ENCODE measurements at places on chromosomes 13 and 19.

DNA sequence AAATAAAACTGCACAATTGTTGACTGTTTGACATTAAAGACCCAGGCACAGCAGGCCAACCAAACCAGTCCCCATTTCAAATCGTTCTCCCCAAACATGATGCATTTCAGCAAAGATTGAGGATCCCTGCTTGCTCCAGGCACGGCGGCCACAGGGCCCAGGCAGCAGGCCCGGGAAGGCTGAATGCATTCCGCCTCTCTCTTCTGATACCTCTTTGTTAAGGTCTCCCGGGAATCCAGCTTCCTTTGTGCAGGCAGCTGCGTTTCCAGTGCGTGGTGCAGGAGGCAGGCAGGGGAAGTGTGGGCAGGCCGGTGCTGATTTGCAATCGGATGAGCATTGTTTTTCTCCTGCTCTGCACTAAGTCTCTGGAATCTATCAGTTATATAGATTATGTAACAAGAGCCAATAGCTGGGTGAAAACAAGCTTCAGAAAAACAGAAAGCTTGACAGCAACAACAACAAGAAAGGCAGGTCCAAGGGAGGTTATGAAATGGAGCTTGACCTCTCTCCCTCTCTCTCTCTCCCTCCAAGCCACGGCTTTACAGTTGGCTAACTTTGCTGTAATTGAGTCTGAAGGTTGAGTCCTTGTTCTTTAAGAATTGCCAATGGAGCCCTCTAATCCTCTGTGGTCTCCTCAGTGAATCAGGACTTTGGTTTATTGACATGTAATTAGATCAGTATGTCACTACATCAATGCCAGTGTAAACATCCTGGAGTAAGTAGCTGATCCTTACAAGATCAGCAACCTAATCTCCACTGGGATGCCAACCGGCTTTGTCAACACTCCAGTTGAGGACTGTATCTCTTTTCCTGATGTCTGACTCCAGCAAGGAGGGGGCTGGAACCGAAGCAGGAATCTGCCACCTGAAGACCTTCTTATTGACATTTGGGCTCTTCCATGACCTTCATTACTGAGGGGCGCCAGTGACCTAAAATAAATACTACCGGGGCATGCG lies 338.0 kb downstream of the TEX29 start:
- no peak for DNase-seq

GRCh38 chr19:35868172-35868822 lies at the start of gene APLP1:
APLP1 (plus strand) TSS chr19:35868574; CDS start chr19:35868637, 63 bp downstream.
- no peak for DNase-seq

- DNase-seq = no peak
Observed at GRCh38 chr19:5338656-5339197, 1.9 kb downstream of the PTPRS start.

- DNase-seq = no peak
Observed at GRCh38 chr13:64164435-64164834, 2748.8 kb upstream of the PCDH20 start.

DNA sequence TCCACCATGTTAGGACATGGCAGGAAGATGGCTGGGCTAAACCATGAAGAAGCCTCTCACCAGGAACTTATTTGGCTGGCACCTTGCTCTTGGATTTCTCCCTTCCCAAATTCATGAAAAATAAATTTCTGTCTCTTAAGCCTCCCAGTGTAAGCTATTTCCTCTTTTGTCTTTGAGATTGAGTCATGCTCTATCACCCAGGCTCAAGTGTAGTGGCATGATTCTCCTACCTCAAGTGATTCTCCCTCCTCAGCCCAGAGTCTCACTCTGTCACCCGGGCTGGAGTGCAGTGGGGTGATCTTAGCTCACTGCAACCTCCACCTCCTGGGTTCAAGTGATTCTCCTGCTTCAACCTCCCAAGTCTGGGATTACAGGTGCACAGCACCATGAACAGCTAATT lies 12.6 kb downstream of the ZNF888 start:
- no peak for DNase-seq

DNA sequence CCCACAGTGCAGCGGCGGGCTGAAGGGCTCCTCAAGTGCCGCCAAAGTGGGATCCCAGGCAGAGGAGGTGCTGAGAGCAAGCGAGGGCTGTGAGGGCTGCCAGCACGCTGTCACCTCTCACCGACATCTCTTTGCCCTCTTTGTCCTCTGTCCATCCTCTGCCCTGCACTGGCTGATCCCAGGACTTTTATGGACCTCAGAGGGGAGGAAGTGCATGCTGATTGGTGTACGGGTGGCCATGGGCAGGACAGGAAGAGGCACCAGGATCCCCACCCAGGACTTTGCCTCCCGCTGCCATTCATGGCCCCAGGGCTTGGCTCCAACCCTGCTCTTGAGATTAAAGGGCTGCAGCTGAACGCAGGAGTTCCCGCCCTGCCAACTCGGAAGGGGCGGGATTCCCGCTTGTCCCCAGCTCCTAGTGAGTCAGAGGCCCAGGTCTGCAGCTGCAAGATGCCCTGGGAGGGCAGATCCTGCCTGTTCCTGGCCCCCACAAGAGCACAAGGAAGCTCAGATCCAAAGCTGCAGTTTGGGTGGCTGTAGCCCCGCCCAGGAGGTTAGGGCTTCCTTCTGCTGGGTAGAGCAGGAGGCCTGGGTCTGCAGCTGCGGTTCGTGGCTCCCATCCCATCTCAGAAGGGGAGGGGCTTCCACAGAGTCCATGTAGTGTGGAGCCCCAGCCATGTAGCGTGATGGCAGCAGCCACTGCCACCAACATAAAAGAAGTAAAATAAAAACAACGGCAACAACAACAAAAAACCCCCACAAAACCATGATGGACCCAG lies 1716.7 kb downstream of the SLITRK1 start:
- no peak for DNase-seq

DNA sequence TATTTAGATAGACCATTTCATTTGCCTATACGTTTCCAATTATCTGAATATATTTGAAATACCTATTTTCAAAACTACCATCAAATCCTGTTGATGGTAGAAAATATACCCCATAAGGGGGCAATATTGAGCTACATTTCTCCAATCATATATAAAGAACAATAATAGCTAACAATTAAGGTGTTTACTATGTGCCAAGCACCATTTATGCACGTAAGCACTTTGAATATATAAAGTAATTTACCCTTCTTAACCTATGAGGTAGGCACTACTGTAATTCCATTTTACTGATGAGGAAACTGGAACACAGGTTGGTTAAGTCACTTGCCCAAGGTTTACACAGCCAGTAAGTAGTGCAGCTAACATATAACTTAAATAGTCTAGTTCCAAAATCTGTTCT lies 79.2 kb downstream of the UBL3 start:
- no peak for DNase-seq

GRCh38 chr13:28488376-28489005 lies 6.4 kb downstream of the FLT1 start:
- no peak for DNase-seq

DNA sequence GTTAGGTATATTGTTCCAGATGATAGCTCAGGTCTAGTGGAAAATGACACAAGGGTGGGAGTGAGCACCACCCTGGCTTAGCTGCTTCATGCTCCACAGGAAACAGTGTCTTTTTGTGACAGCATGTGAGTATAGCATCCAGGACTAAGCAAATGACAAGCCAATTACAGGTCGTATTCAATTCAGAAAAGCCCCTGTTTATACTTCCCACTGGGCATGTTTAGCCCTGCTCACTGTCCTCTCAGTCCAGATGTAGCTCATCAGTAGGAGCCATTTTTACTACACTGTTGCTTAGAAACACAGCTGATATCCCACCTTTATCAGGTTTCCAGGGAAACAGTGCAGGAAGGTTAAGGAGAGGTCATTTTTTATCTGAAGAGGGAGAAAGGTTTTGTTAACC lies 8.0 kb downstream of the ABHD13 start:
- no peak for DNase-seq

DNA sequence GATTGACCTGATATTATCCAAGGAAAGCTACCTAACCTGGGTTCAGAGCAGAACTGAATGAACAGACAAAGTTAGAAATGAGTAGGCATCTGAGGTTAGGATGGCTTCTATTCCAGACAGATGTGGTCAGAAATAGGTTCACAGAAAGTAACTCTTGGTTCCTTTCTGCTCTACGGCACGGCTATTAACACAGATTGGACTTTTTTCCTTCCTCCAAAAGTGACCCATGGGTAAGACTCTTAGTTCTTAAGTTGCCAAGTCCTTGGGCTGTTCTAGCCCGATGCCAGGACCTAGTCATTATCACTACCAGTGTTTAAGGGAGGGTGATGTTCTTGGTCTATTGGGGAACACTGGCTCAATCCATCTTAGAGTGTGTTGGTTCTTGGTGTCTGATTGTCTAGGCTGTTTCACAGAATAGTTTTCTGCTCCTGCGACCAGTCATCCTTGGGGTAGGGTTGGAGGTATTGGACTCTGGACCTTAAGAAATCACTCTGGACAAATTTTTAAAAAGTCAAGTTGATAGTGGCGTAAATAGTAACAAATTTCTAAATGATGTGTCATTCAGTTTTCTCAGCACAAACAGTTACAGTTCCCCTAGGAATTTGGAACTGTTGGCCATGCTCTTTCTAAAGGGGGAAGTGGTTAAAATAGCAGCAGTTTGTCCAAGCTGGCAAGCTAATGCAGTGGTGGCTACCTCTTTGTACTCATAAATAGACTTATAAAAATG lies 60.1 kb upstream of the MYCBP2 start:
- DNase-seq = no peak

- no peak for DNase-seq
Observed at GRCh38 chr19:20165971-20166592, 932 bp upstream of the ZNF486 start.

DNA sequence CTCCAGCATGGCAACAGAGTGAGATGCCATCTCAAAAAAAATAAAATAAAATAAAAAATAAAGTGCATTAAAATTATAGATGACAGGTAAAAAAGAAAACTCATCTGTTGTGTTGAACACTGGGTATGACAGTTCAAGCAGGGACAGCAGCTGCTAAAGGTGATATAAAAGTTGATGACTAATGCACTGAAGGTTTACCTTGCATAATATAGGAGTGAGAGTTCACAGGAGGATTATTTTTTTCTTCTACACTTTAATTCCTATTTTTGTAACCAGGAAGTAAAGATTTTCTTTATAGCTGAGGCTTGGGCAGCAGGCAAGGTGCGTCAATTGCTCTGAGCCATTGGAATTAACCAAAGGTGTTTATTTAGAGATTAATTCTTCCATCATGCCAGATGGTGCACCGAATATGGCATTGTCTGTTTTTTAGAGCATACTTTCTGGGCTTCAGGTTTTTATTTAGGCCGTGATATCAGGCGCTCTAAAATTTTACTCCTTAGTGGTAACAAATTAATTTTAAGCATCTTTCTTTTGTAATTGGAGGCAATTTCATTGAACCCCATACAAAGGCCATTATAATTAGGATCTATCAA lies 337.0 kb upstream of the SLC10A2 start:
- DNase-seq = no peak

DNA sequence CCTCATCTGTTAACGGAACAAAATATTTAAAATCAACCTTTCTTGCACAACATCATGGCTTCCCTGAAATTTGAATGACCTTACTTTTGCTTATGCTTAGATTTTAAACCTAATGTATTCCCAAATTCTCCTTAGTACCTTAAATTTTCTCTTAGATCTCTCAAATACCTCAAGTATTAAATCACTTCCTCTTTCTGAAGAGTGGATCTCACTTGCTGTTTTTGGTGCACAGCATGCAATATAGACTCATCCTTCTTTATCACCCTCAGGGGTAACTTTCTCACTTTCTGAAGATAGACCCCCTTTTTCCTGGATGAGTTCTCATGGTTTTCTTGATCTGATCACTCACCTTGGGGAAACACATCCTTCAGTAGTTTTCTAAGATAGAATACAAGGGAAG lies 871.7 kb downstream of the DACH1 start:
- DNase-seq = no peak

DNA sequence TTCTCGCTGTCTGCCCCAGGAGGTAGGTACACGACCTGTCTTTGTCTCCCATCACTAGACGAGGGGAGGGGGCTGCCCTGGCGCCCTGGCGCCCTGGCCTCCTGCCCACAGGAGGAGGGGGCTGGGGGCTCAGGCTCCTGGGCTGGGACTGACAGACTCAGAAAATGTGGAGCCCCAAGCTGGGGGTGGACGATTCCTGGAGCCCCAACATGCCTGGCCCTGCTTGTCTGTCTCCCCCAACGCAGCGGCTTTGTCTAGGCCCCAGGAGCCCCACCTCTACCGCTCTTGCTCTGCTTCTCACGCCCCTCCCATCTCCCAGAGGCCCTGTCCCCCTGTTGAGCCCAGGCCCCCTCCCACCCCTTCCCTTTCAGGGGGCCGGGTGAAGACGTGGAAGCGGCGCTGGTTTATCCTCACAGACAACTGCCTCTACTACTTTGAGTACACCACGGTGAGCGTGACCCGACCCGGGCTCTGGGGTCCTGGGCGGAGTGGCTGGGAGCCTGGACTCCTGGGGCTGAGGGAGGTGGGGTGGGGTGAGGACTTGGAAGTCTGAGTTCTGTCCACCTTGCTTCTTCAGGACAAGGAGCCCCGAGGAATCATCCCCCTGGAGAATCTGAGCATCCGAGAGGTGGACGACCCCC lies 8.6 kb downstream of the CYTH2 start:
- DNase-seq = no peak

GRCh38 chr13:44573790-44574465 lies 2.2 kb downstream of the TSC22D1 start:
- DNase-seq = no peak

GRCh38 chr13:98144801-98145350 lies 2.0 kb downstream of the FARP1 start:
- DNase-seq = no peak

GRCh38 chr13:74761801-74762757 lies 627.9 kb upstream of the KLF12 start:
- no peak for DNase-seq

DNA sequence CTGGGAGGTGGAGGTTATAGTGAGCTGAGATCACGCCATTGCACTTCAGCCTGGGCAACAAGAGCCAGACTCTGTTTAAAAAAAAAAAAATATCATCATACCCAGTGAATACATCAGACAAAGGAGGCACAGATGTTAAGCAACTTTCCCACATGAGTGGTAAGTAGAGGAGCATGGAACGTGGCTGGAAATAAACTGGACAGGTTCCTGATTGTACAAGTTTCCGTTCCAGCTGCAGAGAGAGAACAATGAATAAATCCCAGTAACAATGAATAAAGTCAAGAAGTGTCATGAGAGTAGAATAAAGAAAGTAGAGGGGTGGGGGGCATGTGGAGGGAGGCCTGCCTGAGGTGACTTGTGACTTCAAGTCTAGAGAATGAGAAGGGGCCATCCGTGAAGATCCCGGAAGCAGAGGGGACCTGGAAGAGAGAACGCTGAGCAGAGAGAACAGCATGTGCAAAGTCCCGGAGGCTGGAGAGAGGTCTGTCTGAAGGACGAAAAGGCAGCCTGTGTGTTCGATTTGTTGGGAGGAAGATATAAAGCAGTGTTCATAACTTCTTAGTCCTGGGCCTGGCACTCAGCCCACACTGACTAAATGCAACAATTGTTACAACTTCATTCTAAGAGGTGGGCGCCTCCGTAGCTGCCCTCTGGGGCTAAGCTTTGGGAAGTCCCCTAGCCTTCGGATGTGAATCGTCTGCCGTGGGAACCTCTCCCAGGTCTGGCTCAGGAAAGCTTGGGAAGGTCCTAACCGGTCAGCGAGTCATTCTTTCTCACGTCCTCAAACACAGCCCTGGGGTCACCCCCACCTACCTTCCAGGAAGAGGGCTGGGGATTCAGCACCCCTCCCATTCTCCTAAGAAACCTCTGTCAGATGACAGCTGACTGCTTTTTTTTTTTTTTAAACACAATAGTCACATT lies 15.3 kb upstream of the ARHGEF18 start:
- no peak for DNase-seq

GRCh38 chr19:2446381-2446780 lies 10.4 kb downstream of the LMNB2 start:
- no peak for DNase-seq
